Kasumi-1 (cell line): ENCODE measurements at places on chromosomes 16 and 17.

DNA sequence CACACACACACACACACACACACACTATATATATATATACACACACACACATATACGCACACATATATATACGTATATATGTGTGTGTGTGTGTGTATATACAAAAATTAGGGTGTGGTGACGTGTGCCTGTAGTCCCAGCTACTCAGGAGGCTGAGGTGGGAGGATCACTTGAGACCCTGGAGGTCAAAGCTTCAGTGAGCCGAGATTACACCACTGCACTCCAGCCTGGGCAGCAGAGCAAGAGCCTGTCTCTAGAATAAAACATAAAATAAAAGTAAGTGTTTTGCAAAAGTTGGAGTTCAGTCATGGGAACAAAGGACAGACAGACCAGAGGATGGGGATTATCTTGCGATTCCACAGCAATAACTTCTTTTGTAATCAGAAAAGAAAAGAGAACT, 10.8 kb downstream of the NUPR1 start:
- no peak for DNase-seq

GRCh38 chr17:47957591-47958490, at the start of gene PRR15L:
TSS of gene PRR15L (minus strand) at chr17:47957883. CDS start at chr17:47953234, 4,649 bp downstream.
- no peak for DNase-seq

DNA sequence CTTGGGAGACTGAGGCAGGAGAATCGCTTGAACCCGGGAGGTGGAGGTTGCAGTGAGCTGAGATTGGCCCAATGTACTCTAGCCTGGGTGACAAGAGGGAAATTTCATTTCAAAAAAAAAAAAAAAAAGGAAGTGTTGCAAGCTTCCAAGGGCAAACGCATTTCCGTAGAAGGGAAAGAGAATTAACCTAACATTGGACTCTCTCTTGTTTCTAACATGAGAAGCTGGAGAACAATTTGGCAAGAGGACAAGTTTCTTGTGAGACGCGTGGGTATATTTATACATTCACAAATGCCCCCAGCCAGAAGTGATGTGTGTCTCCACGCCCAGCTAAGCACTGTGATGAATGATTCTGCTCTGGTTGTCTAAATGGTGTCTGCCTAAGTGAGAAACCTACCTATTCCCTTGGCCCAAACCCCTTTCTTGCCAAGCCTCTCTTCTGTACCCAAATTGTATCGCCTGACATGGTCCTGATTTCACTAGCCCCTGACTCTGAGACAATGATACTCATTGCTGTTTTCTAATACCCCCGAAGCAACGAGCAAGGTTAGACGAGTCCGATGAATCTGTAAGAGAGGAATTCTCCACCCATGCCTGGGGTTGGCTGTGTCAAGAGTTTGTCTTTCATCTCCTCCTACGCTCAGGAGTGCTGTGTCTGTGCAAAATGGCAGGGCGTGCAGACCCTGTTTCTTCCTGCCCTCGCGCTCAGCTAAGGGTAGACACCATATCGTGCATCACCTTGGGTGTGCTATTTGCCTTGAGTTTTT, 14.2 kb upstream of the ST6GALNAC2 start:
- DNase-seq: peak; percentile 83

GRCh38 chr17:33335491-33336173, 42.5 kb upstream of the ASIC2 start:
- DNase-seq: no peak

DNA sequence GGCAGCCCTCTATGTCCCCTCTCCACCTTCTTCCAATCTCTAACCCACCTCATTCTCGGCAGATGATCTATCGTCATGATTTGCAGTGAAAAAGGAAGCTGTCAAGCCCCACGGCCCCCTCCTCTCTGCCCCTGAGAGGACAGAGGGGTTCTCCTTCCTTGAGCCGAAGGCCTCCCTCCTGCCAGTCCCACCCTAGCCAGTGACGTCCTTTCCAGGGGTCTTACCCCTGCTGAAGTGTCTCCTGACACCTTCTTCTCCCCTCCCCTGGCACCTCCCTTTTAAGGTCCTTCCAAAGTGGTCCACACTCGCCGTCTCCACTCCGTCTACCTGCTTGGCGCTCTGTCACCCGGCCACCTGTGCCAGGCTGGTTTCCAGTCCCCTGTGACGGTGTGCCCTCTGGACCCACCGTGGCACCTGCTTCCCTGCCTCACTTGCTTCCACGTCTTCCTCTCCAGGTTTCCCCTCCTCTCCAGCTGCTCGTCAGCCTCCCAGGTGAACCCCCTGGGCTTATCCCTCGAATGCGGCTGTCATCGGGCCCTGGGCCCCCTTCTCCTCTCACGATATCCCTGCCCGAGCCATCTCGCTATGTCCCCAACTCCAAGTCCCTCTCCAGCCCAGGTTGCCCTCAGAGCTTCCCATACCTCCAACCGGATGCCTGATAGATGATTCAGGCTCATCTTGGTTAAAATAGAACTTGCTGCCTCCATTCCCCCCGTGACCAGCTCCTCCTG, 5.7 kb downstream of the CCDC102A start:
- no peak for DNase-seq

DNA sequence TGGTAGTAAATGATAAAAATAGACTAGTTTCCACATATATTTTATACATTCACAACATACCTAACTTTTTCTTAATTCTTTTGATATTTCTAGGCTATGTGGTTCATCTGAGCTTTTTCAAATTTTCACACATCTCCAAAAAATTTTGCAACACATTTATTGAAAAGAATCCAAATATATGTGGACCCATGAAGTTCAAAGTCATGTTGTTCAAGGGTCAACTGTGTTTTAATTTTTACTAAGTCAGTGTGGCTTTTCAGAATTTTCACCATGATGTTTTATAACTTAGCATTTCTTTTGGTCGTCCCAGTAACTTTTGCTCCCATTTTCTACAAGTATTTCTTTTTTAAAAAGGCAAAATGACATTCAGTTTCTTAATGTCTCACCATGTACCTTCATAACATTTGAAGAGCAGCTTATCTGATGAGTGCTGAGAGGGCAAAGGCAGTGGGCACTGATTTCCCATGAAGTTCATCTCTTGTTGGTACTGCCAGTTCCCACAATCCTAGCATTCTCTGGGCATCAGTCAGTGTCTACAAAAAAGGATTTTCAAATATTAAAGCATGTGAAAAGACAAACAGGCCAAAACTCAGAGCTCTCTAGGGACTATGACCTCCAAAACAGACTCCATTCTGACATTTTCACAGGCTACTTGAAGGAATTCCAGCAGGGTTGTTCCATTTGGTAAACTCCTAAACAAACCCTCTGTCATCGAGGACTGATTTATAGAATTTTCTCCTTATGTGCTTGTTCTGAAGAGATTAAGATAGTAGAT, 80.3 kb downstream of the MRTFB start:
- no peak for DNase-seq

GRCh38 chr17:9071016-9071415, 49.7 kb downstream of the NTN1 start:
- DNase-seq: no peak

GRCh38 chr16:71255721-71256120, 25.2 kb upstream of the HYDIN start:
- DNase-seq: no peak

- no peak for DNase-seq
Observed at GRCh38 chr16:53789137-53789536, 85.2 kb downstream of the FTO start.

DNA sequence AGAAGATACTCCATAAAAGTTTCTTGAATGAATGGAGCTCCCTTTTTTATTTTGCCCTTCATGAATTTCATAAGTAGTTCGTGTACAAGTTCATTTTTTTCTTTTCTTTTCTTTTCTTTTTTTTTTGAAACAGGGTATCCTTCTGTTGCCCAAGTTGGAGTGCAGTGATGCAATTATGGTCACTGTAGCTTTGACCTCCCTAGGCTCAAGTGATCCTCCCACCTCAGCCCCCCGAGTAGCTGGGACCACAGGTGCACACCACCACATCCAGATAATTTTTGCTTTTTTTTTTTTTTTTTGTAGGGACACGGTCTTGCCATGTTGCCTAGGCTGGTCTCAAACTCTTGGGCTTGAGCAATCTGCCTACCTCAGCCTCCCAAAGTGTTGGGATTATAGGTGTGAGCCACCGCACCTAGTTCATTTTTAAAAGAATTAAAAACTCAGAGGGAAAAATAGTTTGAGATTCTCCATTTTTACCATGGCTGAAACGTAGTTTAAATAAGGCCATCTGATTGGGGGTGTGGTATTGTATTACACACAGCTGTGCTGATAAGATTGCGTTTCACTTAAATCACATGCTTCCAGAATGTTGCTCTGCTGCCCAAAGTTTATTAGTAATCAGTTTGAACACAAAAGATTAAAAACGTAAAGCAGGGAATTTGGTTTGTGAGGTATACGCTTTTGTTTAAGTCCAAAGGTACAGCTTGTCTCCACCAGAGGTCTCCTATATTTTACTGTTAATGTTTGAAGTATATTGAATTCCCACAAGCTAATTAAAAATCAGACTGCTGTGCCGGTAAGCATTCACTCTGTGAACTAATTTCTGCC, 154.1 kb downstream of the SOCS1 start:
- no peak for DNase-seq

GRCh38 chr16:68377221-68377620, 66.4 kb downstream of the PRMT7 start:
- DNase-seq: no peak

GRCh38 chr17:80704894-80705293, 160.3 kb downstream of the RPTOR start:
- DNase-seq: no peak

GRCh38 chr17:65918500-65918899, 273.4 kb downstream of the CEP112 start:
- DNase-seq: no peak

- DNase-seq: no peak
Observed at GRCh38 chr16:27080895-27081294, 14.2 kb downstream of the C16orf82 start.

DNA sequence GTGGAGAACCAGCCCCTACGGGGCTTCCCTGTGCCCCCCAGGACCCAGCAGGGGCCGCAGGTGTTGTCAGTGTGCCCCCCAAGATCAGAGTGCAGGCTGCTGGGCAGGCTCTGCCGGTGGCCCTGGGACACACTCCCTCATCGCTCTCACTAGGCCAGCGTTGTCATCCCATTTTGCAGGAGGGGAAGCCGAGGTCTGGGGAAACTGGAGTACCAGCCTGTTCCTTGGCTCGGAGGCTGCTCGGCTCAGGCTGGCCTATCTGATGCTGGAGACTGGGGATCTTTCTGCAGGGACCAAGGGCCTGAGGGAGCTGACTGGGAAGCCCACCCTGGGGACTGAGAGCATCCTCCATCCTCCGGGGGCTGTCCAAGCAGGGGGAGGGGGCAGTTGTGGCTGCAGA, 74.2 kb upstream of the CBX4 start:
- DNase-seq: no peak

DNA sequence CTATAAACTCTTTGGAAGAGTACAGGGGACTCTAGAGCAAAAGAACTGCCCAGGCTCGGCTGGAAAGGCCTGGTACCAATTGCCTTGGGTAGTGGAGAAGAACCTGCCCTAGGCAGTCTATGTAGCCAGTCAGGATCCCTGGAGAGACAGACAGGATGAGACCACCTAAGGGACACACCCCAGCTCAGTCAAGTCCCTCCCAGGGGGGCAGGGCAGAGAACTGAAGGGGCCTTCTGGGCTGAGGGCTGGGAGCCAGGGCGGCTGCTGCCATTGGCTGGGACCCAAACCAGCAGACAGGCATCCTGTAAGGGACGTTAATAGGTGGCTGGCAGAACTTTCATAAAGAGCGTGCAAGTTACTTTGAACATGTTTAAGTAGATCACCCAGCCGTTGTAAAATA, 12.8 kb upstream of the SLC38A8 start:
- no peak for DNase-seq

- peak; percentile 31 for DNase-seq
Observed at GRCh38 chr16:67236563-67237395, 9.8 kb downstream of the TMEM208 start.

GRCh38 chr17:17822189-17822588, 14.6 kb downstream of the SREBF1 start:
- DNase-seq: no peak

DNA sequence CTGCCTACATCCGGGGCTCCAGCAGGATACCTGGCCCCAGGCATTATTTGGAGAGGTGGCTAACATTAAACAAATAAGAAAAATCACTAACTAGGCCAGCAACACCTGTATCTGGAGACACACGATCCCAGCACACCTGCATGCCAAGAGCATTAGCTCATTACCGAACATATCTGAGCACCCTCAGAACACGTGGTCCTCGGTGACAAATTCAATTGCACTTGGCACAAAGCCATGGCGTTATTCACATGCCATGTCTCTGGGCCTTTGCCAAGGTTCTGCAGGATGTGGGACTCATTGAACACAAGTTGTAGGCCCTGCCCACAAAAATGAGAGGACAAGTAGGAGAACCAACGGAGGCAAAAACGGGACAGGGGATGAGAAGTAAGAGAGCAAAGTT, 552.3 kb downstream of the TOX3 start:
- no peak for DNase-seq
